ENCODE measurements at places on chromosomes 13 and 19.

DNA sequence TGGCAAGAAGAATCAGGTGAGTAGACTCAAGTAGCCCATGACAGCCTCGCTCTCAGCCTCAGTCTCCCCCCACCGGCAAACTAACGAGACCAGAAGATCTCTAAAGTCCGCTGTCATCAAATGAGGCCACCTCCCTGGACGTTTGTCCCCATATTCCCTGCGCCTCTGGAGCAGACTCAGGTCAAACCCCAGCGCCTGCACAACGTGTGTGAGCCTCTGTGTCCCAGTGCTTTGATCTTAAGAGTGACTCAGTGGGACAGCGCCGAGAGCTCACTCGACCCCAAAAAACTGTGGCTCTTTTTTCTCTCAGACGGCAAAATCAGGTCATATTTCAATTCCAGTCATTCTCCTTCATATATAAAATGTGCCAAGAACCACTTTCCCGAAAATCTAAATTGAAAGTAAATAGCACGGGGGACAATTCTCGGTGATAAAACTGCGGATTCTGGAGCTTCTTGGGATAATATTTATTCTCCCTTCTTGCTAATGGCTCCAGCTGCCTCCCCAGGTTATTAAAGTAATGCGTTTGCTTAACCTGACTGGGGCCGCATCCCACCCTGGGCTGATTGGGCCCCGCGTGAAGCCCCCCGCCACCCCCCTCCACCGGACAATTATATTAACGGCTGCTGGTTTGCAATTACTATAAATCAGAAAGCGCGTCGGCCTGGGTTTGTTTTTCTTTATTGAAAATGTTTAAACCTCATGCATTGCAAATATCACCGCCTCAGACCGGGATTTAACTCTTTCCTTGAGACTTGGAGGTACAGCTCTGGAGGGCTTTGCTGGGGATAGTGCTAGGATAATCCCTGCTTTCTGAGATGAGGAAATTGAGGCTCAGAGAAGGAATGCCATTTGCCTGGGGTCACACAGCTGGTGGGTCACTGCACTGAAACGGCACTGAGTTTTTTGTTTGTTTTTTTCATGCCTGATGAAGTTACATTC lies 37.5 kb upstream of the ZNRF4 start:
- DNase-seq = no peak

GRCh38 chr13:95754069-95754468 lies 77.1 kb downstream of the DNAJC3 start:
- DNase-seq = no peak

DNA sequence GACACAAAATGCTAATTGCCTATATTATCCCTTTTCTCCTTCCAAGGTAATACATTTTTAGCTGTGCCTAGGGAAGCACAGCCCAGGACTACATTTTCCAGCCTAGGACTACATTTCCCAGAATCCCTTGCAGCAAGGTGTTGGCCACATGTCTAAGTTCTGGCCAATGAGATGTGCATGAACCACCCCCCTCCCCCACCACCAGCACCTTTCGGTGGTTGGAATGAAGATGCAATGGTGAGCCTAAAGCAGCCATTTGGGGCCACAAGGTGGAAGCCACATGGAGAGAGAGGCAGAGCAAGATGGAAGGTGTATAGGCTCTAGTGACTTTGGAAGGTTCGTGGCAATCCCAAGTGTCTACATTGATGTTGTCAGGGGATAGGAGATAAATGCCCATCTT lies 16.2 kb downstream of the UNC13A start:
- no peak for DNase-seq

GRCh38 chr19:47032171-47032811 lies 12.7 kb downstream of the NPAS1 start:
- DNase-seq = no peak

- DNase-seq = no peak
Observed at GRCh38 chr13:100961186-100961585, 286.6 kb upstream of the TMTC4 start.

DNA sequence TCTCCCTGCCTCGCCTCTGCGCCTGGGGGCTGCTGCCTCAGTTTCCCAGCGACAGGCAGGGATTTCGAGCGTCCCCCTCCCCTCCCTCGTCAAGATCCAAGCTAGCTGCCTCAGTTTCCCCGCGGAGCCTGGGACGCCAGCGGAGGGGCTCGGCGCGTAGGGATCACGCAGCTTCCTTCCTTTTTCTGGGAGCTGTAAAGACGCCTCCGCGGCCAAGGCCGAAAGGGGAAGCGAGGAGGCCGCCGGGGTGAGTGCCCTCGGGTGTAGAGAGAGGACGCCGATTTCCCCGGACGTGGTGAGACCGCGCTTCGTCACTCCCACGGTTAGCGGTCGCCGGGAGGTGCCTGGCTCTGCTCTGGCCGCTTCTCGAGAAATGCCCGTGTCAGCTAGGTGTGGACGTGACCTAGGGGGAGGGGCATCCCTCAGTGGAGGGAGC lies 722 bp upstream of the ICAM1 start:
- no peak for DNase-seq

DNA sequence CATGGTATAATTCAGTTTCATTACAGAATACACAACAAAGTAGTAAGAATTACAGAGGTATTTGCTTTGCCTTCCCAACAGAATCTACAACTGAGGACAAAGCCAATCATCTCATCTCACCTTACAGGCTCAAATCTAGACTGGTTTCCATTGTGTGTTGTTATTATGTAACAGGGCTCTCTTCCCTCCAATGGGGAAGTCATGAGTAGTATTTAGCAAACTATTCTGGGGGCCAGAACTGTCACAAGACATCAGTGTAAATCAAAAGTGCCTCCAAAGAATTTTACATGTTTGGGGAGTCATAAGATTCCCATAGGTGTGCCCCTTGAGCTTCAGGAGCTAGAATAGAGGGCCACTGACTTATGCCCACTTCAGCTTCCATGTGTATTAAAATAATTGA lies 187.0 kb upstream of the EDNRB start:
- DNase-seq = no peak

DNA sequence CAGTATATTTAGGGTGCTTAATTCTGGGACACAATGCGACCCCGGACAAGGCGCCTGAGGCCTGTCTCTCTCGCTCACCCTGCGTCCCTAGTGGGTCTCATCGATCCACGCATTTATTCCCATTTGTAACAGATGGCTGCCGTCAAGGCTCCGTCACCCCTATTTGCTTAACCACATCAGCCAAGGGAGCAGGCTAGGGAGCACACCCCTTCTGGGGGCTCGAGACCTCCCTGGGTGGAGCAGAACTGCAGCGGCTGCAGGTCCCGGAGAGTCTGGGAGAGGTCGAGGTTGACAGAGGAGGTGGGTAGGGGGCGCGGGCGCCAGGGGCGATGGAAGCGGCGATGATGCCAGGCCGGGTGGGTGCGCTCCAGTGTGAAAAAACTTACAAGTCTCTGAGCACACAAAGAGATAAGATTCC lies 507 bp downstream of the ALG5 start:
- DNase-seq = no peak

DNA sequence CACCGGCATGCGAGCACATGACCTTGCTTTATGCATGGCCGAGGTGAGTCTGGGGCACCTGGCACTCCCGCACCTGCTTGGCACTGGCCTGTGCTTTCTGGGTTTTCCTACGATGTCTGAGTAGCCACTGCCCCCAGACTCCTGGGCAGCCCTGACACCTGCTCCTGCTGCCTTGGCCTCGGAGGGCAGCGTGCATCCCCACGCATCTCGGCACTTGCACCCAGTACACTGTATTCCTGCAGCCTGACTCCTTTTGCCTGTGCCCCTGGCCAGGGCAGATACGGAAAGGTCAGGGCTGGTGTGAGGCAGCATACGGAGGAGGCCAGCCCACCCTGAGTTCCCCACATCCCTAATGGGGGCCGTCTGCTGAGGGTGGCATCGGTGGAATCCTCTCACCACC lies 340.6 kb downstream of the TEX29 start:
- DNase-seq = no peak
